Esophagus squamous epithelium (tissue), 5 donors: ENCODE measurements at places on chromosomes 12 and 14.

DNA sequence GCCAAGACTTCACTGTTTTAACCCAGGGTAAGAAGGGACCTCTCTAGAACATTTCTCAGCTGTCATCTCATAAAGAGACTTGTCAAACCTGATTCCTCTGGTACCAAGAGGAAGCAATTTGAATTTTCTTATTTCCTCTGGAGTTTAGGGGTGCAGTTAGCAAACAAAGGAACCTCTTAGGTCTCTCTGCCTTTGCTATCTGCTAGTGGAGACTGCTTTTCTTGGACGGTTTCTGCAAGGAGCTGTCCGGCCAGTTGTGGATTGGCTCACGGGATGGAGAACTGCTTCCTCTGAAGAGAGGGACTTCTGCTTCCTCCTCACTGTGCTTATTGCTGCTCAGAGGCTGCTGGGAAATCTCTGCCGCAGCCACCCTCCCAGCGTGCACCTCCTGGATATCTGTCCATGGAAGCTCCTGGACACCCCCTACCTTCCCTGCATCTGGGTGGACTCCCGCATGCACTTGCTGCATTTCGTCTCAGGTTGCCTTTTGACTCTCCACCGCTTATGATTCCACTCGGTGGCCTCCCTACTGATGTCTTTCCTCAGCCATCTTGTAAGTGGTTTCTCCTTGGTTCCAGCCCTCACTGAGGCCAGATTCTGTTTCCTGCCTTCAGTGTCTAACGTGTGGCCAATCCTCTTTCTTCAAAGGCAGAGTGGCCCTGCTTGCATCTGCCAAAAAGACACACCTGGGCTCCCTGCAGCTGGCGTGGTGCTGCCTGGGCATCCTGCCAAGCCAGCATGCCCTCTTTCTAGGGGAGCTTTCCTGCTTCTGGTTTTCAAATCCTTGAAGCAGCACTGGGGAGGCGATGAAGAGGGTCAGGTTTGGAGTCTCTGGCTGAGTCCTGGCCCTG, 187.3 kb downstream of the CHST11 start:
- DNase-seq = no peak

DNA sequence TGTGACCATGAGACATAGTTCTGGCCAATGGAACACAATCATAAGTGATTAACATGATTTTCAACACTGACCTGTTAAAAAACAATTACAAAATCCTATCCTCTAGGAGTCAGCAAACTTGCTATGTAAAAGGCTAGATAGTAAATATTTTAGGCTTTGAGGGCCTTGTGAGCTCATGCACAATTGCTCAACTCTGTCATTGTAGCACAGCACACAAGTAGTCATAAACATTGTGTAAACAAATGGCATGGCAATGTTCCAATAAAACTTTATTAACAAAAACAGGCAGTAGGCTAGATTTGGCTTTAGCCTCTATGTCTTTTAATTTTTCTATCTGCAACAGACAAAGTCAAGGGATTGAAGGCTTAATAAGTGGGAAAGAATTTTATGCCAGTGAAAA, 350.7 kb downstream of the C12orf50 start:
- no peak for DNase-seq

- no peak for DNase-seq
Measured at GRCh38 chr12:47272412-47273190, 192.8 kb upstream of the AMIGO2 start.

DNA sequence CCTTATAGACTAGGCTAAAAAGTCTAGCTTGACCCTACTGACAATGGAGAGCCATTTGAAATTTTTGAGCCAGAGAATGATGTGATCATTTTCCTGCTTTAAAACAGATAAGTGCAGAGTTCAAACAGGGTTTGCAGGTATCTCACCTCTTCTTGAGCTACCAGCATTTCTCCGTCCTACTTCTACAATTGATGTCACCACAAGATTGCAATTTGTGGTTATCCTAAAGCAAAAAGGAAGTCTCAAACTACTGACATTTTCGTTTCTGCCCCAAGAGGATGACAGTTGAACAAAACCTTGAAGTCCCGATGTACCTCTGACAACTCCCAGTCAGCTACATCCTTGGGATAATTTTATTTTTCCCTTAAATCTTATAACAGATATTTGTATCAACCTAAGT, 86.7 kb downstream of the PTGER2 start:
- no peak for DNase-seq

GRCh38 chr14:77039285-77040058, 11.0 kb upstream of the IRF2BPL start:
- DNase-seq = no peak

DNA sequence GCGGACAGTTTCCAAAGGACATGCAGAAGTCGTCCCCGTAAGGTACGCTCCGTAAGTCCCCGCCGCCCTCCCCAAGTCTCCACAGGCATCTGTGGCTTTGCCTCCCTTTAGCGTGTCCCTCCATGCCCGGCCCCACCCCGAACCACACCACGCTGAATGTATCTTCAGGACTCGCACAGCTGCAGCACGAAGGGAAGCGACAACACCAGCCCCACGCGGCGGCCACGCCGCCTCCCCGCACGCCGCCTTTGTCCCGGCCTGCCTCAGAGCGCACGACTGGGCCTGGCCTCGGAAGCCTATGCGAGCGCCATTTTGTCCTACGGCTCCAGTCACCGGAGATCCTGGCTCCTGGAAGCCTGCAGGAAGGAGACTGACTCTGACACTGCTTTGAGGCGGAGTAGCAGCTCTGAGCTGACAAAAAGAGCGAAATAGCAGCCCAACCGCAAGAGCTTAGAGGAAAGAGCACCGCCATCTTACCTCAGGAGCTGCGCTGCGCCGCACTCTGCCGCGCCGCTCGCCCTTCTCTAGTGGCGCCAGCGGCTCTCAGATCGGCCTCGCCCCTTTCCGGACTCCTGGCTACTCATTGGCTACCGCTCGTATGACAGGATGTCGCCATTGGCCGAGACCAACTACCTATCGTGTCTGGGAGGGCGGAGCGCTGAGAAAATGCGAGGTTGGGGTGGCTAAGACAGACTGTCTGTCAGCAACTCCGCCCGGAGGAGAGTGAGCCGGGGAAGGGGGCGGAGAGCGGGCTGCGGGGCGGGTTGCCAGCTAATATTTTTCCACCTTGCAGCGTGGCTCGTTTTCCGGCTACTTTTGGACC, at the start of gene KANSL2:
TSS of gene KANSL2 (minus strand) at position 529 of the 823 bp plus-strand sequence. CDS start 606 bp downstream, outside the sequence.
- DNase-seq = peak; percentile 97

DNA sequence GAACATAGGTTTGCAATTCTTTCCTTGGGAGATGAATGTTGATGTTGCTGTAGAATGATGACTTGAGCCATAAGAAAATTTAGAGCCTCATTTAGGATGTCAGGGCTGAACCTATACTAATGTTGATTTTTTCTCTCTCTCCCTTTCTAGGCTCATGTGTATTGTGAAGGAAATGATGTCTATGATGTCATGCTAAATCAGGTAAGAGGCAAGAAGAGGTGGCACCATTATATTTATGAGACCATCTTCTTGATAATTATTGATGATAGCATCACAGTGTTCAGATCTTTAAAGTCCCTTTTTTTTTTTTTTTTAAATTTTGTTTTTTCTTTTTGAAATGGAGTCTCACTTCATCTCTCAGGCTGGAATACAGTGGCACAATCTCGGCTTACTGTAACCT, 3.3 kb downstream of the PARP2 start:
- DNase-seq = no peak

DNA sequence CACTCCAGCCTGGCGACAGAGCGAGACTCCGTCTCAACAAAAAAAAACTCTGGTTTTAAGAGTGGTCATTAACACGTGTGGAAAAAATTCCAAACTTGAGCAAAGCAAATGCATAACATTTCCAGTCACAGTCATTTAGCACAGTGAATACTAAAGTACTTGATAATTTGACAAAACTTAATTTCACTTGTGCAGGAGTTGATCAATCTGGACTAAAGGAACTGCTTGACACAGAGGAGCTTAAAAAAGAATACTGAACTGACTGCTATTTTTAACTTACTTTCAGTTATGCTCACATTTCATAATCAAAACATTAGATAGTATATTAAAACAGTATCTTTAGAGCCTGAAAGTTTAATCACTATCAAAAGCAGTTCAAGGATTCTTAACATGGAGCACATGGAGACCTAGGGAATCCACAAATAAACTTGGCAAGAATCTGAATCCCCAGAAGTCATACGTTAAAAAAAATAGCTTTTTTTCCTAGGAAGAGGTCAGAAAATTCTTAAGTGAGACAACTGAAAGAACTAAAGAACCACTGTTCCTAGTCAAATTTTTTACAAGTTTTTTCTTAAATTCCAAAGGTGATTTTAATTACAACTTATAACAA, 7.4 kb downstream of the UBE2N start:
- no peak for DNase-seq

- DNase-seq = no peak
Measured at GRCh38 chr14:21989090-21989489, 315.5 kb upstream of the OR4E1 start.

DNA sequence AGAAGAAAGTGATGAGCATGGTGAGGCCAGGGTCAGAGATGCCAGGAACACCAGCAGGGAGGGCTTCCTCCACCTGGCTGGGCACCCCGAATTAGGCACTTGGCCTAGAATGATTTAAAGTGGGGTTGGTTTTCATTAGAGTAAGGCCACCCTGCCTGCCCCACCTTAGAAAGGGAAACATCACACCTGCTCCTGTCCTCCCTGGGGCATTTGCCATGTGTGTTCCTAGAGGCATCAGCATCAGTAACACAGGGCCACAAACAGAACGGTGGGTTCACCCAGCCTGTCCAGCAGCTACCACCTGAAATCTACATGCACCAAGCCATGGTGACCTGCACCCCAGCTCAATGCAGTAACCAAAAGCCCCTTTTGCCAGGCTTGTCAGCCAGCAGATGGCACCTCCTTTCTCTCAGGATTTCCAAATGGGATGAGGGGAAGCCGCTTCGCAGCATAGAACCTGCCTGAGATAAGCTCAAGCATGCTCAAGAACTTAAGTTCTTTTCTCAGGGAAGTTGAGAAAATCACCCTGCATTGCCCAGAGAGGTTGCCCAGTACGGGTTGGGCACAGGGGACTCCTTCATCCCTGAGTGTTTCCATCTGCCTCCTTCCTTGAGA, 338.8 kb downstream of the DPF3 start:
- DNase-seq = no peak

DNA sequence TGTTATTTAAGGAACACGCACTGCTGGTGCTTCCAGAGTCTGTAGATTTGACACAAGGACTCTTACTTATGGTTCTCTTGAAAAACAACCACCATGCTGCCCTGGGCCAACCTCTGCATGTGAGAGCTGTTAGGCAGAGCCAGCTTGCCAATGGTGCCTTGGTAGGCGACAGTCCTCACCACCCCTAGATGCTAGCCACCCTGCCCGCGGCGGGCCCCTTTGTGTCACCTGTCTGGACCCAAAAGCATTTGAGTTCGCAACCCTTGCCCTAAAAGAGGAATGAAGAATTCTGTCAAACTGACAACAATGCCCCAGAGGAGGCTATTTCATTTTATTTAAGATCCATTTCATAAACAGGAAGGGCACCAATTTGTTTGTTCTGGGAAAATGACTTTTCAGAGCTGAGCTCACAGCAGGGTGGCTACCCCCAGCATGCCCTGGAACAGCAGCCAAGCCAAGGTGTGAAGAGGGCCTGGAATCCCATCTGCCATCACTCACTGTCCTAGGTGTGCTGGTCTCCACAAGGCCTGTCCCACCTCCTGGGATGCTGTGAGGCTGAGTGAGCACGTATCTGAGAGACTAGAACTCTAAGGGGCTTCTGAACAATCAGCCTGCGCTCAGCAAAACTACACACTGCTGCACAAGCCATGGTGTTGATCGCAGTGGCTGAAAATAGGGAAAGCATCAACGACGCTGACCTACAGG, 63.8 kb upstream of the FZD10 start:
- no peak for DNase-seq

DNA sequence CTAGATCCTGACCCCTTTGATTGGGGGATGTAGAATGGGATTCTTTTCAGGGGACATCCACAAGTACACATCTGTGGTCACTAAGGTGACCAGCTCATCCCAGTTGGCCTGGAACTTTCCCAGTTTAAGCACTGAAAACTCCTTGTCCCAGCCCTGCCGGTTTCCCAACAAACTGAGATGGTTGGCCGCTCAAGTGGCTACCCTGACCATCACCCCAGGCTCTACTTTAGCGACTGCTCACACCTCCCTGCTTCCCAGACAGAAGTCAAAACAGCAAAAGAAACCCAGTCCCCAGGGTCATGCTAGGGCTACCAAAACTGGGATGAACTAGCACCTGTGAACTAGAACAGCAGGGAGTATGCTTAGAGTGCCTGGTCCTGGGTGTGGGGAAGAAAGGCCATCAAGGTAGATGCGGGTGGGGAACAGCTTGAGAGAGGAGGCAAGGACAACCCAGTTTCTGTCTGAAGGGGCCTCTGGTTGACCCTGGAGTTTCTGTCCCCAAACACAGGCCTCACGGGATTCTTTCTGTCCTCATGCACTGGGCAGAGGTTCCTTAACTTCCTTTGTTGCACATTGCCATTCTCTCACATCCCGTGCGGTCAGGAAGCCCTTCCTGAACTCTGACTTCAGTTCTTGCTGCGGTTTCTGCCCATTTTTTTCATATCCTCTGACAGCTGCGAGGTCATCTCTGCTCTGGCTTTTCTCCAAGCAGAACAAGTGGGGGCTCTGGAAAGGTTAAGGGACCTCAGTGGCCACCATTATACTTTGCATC, 1.6 kb downstream of the LTB4R start:
- no peak for DNase-seq

DNA sequence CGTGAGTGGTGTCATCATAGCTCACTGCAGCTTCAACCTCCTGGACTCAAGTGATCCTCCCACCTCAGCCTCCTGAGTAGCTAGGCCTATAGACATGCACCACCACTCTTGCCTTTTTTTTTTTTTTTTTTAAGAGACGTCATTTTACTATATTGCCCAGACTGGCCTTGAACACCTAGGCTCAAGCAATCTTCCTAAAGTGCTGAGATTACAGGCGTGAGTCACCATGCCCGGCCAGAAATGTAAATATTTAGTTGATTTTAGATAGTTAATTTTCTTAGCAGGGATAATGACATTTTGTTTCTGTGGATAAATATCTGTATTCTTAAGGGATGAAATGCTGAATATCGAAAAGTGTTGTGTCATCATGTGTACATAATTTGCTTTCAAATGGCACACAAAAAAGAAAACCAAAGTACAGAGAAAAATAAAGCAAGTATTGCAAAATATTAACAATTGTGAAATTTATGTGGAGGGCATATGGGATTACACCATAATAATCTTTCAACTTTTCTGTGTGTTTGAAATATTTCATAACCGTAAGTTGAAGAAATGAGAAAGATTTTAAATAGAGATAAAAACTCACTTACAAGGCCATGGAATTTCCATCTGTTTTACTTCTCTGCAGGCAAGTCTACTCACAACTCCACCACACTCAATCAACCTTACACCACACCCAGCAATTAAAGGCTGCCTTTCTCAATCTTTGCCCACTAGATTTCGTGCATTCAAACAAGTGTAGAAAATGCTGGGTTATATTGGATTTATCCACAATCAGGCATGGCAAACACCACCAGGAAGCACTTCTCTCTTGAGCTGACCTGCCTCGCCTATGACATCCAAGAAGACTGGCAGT, 93.7 kb downstream of the SPTSSA start:
- DNase-seq = no peak

- DNase-seq = no peak
Measured at GRCh38 chr12:4272424-4273272, 914 bp upstream of the CCND2 start.
